ENCODE measurements at places on chromosomes 2 and 18.

GRCh38 chr2:113173542-113174375 lies at the start of gene PSD4:
PSD4 (plus strand) TSS chr2:113173971; CDS start chr2:113182457, 8,486 bp downstream.
- DNase-seq = peak; percentile 95

DNA sequence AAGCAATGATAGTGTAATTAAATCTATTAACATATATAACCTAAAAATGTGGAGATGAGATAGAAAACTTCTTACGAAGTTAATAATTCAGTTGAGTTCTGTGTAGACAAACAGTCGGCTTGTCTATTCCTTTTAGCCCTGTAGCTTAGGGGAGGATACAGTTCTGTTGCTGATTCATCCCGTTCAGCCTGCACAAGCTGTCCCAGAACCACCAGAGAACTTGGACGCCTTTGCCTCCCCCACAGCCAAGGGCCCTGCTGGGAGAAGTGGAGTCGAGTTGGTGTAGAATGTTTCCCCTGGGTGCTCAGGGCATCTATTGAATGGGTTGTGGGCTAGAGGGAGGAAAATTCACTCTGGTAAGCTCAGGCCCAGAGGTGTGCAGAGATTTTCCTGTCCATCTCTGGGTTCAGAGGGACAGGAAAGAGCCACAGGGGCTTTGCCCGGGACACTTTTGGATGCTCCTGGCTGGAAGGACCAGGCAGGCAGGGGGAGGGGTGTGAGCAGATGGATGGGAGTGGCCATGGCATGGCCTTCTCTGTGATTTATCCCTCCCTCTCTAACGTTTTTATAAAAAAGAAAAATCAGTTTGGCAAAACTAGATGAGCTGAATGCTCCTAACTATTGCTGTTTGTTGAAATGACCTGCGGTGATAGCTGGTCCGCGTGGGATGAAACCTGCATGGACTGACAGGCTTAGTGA lies 42.8 kb upstream of the GALR1 start:
- no peak for DNase-seq

DNA sequence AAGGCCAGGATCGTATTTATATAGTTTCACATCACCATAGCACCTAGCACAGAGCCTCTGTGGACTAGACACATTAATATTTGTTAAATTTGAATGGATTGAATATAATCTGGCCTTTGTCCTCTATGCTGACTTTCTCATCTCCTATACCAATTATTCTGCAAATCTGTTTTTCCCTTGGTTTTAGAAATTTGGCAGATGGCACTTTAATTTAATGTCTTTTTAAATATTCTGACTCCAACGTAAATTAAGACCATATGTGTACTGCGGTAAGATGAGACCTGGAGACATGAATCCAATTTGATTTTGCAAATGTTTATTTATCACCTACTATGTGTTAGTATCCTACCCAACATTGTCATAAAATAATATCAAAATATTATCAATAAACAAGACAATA lies 1281.9 kb upstream of the PIK3C3 start:
- DNase-seq = no peak

DNA sequence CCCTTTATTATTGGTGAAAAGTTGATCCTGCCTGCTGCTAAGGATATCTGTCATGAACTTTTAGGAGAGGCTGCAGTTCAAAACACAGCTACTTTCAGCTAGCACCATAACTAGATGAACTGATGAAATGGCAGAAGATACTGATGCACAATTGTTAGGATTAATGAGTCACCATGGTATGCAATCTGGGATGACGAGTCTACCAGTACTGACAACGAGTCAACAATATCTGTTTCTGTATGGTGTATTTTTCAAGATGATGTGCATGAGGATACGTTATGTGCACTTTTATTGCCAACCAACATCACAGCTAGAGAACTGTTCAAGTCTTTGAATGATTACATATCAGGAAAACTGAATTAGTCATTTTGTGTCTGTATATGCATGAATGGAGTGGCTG lies 68.7 kb downstream of the NETO1 start:
- no peak for DNase-seq

DNA sequence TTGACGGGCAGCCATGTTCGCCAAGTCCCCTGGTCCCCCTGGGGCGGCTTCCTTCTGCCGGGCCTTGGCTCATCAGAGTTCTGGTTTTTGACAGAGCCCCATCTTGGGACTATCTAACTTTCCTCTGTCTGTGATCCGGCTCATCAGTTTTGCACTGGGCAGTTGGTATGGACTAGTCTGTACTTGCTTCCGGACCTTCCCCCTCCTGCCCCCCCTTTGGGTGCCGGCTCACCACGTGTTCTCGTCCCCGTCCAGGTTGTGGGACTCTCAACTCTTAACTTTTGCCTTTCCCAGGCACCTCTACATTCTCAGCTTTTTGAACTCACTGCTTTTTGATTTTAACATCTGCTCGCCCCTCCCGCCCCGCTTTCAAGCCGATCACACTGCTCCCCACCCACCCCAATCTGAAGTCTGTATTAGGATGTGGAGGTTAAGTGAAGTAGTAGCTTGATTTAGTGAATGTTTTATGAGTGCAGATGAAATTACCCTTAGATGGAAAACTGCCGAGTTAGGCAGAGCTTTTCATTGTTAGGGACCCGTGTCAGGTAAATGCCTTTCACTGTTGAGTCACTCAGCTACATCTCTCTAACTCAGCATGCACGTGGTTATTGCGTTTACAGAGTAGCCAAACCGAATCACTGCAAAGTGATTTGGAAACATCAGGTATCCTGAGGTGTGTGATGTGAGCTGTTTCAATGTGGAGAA lies 874 bp downstream of the WDR43 start:
- DNase-seq = peak; percentile 64

- DNase-seq = no peak
These were observed 57.7 kb upstream of the HPCAL1 start for GRCh38 chr2:10245021-10245420.

GRCh38 chr2:45117383-45117782 lies 108.1 kb upstream of the SIX2 start:
- DNase-seq = no peak

GRCh38 chr18:36814994-36815393 lies 13.8 kb downstream of the TPGS2 start:
- DNase-seq = no peak

- no peak for DNase-seq
These were observed 43.9 kb downstream of the TBC1D8 start for GRCh38 chr2:101107241-101107640.

DNA sequence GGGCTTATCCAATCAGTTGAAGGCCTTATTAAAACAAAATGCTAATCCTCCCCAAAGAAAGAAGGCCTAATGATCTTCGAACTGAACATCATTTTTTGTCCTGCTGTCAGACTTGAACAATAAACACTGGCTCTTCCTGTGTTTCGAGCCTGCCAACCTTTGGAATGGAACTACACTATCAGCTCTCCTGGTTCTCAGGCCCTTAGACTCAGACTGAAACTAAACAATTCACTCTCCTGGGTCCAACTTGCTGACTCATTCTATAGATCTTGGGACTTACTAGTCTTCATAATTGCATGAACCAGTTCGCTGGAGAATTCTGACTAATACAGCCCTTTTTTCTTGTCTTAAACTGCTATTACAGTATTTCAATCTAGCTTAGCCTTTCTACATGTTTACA lies 235.2 kb downstream of the LNPK start:
- DNase-seq = peak; percentile 9

- no peak for DNase-seq
These were observed 291.0 kb upstream of the ACVR2A start for GRCh38 chr2:147553775-147554271.

DNA sequence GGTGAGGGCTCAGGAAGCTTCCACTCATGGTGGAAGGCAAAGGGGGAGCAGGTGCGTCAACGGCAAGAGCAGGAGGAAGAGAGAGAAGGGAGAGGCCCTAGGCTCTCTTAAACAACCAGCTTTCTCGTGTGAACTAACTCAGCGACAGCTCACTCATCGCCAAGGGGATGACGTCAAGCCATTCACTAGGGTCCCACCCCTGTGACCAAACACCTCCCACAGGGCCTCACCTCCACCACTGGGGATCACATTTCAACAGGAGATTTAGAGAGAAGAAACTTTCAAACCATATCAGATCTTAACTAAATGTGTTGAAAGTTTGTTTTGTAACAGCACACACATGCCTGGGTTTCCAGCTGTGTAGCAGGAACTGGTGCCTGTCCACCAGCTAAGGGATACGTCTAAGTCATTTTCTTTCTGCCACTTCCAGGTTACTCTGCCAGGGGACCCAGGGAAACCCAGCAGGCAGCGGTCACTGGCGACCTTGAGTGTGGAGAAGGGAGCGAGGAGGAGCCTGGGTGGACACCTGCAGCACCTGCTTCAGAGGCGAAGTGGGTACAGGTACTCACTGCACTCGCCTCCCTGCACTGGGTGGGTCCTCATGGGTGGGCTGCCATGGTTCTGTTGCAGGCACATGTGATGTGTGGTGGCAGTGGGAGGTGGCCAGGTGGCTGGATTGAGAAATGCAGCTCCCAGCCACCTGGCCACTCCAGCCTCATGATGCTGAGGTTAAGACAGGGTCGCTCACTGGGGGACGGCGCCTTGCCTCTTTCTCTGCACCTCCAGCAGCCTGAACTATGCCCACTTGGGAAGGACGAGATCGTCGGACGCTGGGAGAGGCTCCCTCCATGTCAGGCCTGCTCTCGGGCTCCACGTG lies 8.4 kb upstream of the GPC1 start:
- DNase-seq = no peak

DNA sequence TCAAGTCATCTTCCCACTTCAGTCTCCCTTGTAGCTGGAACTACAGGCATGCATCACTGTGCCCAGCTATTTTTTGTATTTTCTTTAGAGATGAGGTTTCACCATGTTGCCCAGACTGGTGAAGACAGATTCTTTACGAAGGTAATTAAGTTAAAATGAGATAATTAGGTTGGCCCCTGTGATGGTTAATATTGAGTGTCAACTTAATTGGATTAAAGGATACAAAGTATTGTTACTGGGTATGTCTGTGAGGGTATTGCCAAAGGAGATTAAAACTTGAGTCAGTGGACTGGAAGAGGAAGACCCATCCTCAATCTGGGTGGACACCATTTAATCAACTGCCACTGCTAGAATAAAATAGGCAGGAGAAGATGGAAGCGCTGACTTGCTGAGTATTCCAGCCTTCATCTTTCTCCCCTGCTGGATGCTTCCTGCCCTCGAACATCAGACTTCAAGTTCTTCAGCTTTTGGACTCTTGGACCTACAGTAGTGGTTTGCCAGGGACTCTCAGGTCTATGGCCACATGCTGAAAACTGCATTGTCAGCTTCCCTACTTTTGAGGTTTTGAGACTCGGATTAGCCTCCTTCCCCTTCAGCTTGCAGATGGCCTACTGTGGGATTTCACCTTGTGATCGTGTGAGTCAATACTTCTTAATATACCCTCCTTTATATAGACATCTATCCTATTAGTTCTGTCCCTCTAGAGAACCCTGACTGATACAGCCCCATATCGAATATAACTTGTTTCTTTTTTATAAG lies 269.1 kb downstream of the TMX3 start:
- no peak for DNase-seq

Measured in activated CD4-positive, alpha-beta T cell treated with anti-CD3 and anti-CD28 coated beads, Interleukin-10, Interleukin-2, amounts not matched to agents 100 ng/mL and 50 ng/mL, durations not matched to agents 16 hours and 8 hours (primary cell).